ENCODE measurements at places on chromosomes 7 and 10. TPM values are rescaled to one million over a fixed set of nuclear protein-coding genes. Genes with fewer than 3 reads are reported as not detected.

- DNase-seq, result no peak
Observed at GRCh38 chr10:11403116-11403515, 208.3 kb downstream of the USP6NL start.

GRCh38 chr10:30160271-30160982, 101.0 kb upstream of the JCAD start:
- DNase-seq, result no peak

DNA sequence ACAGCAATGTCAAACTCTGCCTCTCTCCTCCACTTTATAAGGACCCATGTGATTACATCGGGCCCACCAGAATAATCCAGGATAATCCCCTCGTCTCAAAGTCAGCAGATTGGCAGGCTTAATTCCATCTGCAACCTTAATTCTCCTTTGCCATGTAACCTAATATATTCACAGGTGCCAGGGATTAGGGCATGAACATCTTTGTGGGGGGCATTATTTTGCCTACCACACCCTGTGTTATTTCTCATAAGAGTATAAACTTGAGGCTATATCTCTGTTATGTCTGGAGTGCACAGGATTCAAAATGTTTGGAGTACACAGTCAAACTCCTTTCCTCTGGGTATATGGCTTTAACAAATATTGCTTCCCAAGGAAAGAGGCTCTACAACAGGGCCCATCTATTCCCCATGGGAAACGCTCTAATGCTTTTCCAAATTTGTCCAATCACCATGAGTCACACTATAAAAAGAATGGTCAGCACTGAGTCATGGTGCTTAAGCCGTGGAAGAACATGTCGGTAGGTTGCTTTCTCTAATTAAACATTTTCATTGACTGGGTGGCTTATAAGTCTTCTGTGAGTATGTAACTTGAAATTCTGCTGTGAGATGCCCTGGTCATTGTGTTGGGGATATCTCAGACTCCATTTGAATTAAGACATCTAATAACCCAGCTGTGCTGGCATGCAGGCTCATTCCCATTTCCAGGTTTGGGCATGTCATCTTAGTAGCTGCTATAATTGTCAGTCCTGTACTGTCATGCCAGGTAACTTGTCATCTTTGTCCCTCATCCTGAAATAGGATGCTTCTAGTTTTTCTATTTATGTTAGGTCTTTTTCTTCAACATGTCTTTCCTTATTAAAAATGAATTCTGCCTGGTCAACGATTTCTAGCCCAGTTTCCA, 11.5 kb upstream of the AKR1B10 start:
- no peak for DNase-seq

The PDZD8 gene
- 36.0 TPM for total RNA-seq

The ADCY1 gene
- total RNA-seq, result 21.6 TPM

The GFRA1 gene
- total RNA-seq, result 0.24 TPM

GRCh38 chr10:12699258-12699700, 302.2 kb downstream of the CCDC3 start:
- DNase-seq, result no peak

DNA sequence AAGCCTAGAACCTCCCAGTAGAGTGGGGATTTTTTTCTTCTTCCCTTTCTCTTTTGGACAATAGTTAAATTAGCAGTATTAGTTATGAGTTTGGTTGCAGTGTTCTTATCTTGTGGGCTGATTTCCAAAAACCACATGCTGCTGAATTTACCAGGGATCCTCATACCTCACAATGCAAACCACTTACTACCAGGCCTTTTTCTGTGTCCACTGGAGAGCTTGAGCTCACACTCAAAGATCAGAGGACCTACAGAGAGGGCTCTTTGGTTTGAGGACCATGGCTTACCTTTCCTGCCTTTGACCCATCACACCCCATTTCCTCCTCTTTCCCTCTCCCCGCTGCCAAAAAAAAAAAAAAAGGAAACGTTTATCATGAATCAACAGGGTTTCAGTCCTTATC, 5.4 kb downstream of the OPN1SW start:
- DNase-seq, result no peak

All from H9 (cell line).